ENCODE measurements at places on chromosomes 4 and X.

DNA sequence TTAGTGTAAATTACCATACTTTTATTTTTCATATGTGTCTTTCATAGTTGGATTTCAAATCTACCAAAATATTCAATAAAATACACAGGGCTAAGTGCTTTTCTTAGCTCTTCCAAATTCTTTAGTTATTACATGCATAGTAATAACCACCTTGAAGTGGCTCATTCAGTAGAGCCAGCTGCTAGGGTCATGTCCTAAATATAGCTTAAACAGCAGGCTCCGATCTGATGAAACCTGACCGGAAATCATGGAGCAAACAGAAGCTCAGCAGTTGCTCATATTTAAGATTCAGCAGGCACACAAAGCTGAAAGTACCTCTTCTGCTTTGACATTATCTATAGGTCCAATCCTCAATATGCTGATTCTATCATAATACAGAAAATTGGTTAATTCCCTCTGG is 1470.4 kb downstream of the ADGRL3 start:
- DNase-seq: no peak

GRCh38 chr4:187732524-187732923 is 263.0 kb upstream of the ZFP42 start:
- DNase-seq: no peak

DNA sequence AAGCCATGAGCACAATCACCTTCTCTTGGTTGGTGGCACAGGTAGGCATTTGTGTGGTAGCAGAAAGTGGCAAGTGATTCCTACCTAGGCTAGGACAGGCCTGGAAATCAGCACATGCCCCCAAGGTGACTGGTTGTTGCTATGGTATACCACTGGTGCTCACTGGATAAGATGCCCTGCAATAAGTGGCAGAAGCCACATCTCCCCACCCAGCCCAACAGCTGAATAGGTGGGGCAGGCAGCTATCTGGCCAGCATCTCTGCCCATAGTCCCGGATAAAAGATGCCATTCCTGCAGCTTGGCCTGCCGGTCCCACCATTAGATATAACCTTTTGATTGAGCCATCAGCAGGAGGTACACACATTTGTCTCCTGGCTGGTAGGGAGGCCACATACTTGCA is 21.1 kb downstream of the AMER1 start:
- no peak for DNase-seq

- no peak for DNase-seq
Measured at GRCh38 chrX:115639334-115639880, 78.4 kb downstream of the PLS3 start.

DNA sequence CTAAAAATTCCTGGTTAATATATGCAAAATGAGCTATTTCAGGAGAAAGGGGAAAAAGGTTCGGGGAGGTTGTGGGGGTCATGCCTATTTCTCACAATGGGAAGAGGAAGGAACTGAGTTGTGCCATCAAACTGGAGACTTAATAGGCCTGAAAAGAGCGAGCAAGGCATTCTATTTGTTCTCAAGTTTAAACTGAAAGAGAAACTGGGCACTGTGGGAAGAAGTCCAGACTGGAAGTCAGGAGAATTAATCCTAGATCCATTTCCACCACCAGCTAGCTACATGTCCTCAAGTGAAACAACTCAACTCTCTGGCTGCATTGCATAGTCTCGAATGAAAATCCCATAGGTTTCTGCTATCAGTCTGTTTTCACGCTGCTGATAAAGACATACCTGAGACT is 50.6 kb downstream of the PPARGC1A start:
- no peak for DNase-seq

- DNase-seq: no peak
Measured at GRCh38 chr4:119581190-119581873, 47.3 kb downstream of the PDE5A start.

GRCh38 chr4:104490770-104491480 is 3.8 kb downstream of the CXXC4 start:
- peak; percentile 75 for DNase-seq

DNA sequence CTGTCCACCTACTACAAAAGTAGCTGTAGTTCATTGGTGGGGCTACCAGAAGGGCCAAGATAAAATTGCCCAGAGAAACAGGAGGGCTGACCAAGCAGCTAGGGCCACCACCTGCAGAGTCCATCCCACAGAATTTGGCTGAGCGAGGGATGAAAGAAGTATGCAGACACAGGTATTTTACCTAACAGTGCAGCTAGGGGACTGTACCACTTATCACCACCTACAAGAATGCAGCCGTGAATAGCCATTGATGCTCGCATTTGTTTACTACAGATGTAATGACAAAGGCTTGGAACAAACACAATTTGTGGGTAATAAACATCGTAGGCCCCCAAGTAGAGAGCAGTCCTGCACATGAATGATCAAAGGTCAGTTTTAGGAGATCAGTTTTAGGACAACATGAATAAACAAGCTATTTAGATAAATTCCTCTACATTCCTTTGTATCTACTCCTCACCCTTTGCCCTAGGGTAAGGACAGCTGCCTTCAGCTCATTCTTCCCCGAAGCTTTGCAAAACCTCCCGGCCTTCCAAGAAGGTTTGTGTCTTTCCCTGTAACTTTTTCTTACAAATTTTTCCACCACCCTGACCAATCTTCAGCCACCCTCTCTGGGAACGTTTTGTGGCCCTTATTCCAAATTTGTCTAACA is 49.5 kb downstream of the ZNF718 start:
- DNase-seq: no peak

DNA sequence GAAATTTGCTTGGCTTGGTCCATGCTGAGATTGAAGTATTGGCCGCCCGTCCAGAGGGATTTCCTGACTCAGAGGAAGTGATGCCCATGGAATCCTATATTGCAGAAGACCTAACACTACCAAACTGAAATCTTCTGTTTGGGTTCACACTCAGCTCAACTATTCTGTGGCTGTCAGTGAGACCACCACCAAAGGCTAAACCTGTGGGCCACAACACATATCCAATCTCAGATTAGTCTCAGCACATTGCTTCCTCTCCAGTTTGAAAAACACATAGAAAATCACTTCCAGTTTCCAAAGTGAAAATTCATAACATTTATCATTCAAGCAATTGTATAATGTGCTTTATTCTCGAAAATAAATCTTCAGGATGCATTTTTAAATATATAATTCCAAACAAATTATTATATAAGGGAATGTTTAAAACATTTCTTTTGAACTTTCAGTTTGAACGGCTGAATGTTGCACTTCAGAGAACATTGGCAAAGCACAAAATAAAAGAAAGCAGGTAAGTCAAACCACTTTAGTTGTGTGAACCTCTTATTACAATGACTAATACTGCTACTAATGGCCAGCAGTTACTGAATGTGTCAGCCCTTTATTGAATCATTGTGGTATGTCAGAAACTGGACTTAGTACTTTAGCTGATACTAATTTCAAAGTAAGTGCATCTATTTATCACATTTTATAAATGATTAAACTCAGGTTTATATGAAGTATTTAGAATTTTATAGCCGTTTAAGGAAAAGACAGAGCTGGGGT is 37.0 kb downstream of the GUCY1A1 start:
- DNase-seq: no peak

- no peak for DNase-seq
Measured at GRCh38 chr4:94559351-94559806, 107.6 kb downstream of the PDLIM5 start.
